ENCODE measurements at places on chromosomes 13 and 19.

- DNase-seq, result no peak
These were observed 120.6 kb downstream of the ABCC4 start for GRCh38 chr13:95180513-95181245.

DNA sequence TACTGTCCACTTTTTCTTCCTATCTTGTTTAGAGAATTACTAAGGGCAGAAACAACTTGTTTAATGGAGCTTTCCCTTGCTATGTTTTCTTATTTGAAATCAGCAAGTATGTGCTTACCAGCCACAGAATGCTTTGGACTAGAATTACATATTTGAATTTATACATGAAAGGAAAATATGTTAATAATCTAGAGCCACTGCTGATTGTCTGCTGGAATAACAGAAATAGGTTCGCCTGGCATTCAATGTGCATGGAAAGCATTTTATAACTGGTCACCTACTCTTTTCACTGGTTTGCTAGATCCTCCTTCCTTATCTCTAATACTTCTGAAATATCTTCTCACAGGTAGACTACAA is 8.0 kb downstream of the EFNB2 start:
- no peak for DNase-seq

DNA sequence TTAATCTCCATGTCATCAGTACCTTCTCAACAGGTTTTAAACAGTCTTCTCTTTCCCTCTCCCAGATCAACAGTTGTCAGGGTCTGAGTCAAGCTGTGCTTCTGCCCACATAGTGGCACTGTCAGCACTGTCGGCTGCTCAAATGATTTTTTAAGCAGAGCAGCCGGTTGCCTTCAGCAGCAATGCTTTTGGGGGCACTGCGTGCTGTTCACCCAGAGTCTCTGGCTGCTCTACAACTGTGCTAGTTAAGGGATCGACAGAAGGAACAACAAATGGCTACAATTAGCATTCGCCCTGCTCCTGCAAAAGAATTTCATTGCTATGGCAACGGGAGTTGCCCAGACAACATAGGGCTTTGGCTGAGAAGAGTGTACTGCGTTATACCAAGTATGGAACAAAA is 412.9 kb downstream of the DIAPH3 start:
- DNase-seq, result no peak

DNA sequence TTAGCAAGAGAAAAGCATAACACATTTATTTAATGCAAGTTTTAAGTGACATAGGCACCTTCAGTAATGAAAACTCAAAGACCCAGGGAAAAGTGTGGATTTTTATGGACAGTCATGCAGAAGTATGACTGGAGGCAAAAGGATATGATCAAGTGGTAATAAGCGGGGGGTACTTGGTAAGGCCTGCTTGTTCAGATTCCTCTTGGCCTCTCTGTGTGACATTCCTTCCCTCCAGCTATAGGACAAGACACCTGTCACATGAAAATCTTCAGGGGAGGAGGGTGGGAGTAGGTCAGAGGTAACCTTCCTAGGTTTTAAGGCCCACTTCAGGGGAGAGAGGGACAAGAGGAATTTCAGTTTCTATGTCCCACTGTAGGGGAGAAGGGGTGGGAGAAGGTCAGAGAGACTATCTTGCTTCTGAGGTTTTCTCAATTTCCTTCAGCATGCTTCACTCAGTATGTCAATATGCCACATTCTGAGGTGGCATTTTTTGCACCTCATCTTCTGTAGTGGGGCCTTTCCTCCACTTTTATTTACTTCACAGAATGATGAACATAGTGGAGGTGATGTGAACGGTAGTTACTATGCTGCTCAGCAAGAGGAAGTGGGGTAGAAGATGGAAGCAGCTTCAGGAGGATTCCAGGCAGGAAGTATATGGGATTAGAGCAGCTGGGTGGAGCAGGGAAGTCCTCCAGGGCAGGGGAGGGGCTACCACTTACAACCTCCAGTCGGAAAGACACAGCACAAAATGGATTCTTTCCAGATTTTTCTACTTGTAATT is 73.2 kb upstream of the RFC3 start:
- DNase-seq, result no peak

- no peak for DNase-seq
These were observed 30.7 kb upstream of the RCBTB2 start for GRCh38 chr13:48563626-48564025.

- DNase-seq, result peak; percentile 48
These were observed 11.0 kb downstream of the CTU1 start for GRCh38 chr19:51097166-51097738.

DNA sequence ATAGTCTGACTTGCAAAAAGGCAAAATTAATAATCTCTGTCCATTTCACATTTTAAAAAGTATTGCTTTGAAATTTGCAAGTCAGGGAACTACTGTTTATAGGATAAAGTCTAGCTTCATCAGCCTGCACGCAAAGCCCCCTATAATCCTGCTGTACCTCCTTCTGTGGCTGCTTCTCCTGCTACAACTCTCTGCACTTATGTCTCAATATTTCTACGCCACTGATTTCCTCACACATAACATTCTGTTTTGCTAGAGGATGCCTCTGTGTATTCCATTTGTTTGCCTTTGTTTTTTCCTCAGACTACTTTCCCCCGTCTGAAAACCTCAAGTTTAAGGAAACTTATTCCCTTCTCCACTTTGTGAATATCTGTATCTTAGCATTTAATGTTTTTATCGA is 389.9 kb downstream of the RFC3 start:
- DNase-seq, result no peak

- DNase-seq, result no peak
These were observed 5.8 kb upstream of the EPS8L1 start for GRCh38 chr19:55069865-55070197.

- no peak for DNase-seq
These were observed 2.6 kb downstream of the LHB start for GRCh38 chr19:49014123-49014869.

DNA sequence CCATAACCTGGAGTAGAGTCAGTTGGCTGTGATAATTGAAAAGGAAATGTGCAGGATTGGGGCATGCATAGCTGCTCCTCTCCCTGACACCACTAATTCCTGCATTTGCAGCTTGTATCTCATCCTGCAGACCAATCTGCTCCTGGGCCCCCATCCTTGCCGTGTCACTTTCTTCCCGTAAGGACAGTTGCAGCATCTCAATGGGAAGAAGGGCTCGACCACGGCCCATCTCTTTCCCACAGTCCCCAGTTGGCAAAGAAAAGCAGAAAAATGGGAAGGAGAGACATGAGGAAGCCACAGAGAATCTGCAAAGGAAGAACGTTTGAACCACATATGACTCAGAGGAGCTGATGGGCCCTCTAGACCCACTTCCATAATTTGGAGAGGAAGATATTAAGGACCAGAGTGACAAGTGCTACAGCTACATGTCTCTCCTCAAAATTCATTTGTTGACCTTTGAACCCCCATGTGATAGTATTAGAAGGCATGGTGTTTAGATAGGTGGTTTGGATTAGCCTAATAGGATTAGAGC is 1.8 kb upstream of the SIGLEC12 start:
- no peak for DNase-seq

DNA sequence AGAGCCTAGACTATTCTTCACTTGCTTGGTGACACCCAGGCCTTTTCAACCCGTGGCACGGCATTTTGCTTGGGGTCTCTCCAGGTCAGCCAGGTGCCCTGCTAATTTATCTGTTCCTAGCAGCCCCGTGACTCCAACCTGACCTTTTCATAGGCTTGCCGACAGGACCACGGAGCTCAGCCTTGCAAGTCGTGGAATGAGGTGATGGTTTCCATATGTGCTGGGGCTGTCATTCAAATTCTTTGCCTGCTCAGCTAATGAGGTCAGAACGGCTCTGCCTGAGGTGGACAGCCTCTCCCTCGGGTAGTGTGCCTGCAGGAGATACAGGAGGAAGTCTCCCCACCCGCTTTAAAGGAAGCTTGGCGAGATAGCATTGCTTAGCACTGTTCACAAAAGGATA is 61.0 kb downstream of the SHISA2 start:
- DNase-seq, result no peak

- DNase-seq, result no peak
These were observed 42.4 kb downstream of the BBC3 start for GRCh38 chr19:47188507-47189033.

- DNase-seq, result no peak
These were observed 931 bp downstream of the USP12 start for GRCh38 chr13:27170516-27171243.

GRCh38 chr19:17539238-17540117 is 16.0 kb upstream of the COLGALT1 start:
- peak; percentile 93 for DNase-seq

GRCh38 chr19:1935484-1936208 is 5.3 kb upstream of the CSNK1G2 start:
- no peak for DNase-seq

DNA sequence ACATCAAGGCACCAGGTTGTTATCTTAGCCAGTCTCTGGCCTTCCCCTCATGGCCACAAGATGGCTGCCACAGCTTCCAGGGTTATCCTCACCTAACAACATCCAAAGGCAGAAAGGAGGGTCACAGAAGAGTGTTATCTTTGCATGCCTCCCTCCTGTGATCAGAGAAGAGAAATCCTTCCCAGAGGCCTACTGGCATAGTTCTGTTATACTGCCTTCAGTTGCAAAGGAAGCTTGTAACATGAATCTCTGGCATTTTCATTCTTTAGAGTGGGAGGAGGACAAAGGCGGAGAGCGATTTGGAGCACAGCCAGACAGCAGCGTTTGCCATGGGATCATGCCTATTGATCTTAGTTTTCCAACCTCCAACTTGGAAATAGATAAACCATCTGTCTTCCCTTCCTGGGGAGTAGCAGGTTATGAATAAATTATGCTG is 135.7 kb downstream of the DNAJC15 start:
- no peak for DNase-seq

- no peak for DNase-seq
These were observed 1893.9 kb downstream of the PCDH9 start for GRCh38 chr13:65336087-65336749.

- DNase-seq, result no peak
These were observed 118.0 kb downstream of the ATP11A start for GRCh38 chr13:112807653-112808376.

GRCh38 chr19:2345076-2345475 is 15.0 kb upstream of the TMPRSS9 start:
- no peak for DNase-seq

DNA sequence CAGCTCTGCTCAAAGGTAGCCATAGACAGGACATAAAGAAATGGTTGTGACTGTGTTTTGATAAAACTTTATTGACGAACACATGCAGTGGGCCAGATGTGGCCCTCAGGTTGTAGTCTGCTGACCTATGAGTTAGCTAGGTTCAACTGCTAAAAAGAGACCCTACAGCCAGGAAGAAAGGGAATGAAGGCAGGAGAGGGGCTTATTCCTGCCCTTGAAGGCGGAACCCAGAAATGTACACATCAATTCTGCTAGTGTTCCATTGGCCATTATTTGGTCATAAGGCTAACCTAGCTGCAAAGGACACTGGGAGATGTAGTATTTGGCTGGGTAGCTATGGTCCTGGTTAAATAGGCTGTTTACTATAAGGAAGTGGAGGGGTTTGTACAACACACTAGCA is 18.0 kb downstream of the APBA3 start:
- no peak for DNase-seq

GRCh38 chr19:54160854-54161253 is 1.3 kb upstream of the LENG1 start:
- DNase-seq, result no peak

GRCh38 chr19:43640424-43640757 is 741 bp upstream of the CADM4 start:
- DNase-seq, result no peak

DNA sequence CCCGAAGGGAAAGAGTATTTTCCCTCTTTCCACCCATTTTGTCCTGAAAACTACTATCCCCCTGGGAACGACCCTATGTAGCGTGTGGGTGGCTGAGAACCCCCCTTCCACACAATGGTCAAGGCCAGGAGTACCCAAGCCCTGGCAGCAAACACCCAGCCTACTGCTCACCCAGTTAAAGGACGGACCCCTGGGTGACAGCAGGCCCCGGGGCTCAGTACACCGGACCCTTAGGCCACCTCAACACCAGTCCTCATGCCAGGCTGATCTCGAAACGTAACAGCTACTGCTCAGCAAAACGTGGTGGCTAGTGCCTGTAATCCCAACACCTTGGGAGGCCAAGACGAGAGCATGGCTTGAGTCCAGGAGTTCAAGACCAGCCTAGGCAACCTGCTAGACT is 1.4 kb downstream of the ANKRD27 start:
- no peak for DNase-seq

DNA sequence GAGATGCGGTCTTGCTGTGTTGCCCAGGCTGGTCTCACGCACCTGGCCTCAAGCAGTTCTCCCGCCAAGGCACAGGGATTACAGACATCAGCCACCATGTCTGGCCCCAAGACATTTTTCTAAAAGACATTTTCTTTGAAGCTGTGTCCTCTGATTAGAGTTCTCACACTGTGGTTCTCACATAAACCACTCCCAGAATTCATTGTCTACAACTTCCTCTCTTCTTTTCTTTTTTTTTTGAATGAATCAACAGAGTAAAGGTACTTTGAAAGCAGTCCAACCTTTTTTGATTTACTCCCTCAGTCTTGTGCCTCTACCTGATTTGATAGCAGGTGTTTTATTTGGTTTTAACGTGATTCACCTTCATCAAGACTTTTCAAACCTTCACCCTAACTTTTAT is 14.3 kb upstream of the SHD start:
- DNase-seq, result no peak

DNA sequence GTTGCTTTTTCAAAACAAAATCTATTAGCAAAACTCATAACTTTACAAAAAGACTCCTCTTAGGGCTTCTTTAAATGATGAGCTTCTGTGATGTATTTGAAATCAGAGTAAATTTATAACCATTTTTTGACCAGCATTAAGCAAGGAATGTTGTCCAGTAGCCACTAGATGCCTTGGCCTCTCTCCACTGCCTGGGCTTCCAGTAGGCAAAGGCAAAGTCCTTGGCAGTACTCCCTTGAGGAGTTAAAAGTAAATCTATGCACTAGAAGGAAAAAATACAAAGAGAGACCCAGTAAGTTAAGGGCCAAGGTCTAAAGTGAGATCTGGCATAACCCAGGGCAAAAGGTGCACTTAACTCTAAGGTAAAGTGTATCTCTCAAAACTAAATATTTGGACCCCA is 9.5 kb downstream of the SERPINE3 start:
- DNase-seq, result no peak

GRCh38 chr13:114264886-114265611 is 16.4 kb upstream of the UPF3A start:
- no peak for DNase-seq

DNA sequence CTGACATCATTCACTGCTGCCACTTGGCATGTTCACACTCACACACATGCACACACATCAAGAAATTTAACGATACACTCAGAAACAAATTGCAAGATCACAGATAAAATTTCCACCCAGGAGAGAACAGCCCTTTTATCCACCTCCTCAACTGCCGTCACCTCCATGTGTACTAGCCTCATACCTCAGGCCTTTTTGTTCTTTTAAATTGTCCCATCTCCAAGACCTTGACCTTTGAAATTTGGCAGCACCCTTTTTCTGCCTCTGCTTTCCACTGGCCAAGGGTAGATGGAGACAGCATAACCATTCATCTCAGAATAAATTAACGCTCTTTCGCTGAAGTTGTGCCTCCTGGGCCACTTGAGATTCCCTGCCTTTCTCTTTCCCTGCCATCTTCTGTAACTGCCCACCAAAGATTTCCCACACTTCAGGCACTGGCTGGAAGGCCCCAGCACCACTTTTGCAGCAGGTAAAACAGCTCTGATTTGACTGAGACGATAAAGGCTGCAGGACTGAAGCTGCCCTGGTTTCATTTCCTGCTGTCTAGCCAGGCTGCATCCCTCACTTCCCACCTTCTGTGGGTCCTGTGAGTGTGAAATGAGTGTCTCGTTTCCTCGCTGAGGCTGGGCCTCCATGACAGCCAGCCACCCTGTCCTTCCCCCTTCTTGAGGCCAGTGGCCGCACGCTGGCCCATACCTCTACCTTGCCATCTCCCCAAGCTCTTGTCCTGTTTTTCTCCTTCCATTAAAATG is 39.3 kb downstream of the MBNL2 start:
- DNase-seq, result no peak

GRCh38 chr13:106361621-106362020 is 173.8 kb downstream of the EFNB2 start:
- no peak for DNase-seq
